ENCODE measurements at places on chromosomes 12 and 14.
A peak's percentile ranks its signal among the peaks of the same experiment; 100 is the strongest.

GRCh38 chr12:46303039-46303666, 34.3 kb upstream of the SLC38A1 start:
- DNase-seq: peak; percentile 41

DNA sequence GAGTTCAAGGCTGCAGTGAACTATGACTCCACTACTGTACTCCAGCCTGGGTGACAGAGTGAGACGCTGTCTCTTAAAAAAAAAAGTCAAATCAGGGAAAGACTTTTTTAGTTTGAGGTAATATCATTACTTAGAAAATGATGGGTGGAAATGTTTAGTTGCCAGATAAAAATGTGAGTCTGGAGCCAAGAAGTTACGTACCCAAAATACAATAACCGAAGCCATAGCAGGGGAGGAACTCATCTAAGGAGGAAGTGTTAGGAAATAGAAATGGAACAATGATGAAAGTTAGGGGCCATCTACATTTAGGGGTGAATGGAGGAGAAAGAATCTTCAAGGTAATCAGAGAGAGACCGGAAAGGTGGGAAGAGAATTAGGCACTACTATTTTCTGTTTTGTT, 98.8 kb downstream of the DACT1 start:
- peak; percentile 34 for DNase-seq

- no peak for DNase-seq
These were observed 110.9 kb upstream of the DNM1L start for GRCh38 chr12:32568228-32568627.

DNA sequence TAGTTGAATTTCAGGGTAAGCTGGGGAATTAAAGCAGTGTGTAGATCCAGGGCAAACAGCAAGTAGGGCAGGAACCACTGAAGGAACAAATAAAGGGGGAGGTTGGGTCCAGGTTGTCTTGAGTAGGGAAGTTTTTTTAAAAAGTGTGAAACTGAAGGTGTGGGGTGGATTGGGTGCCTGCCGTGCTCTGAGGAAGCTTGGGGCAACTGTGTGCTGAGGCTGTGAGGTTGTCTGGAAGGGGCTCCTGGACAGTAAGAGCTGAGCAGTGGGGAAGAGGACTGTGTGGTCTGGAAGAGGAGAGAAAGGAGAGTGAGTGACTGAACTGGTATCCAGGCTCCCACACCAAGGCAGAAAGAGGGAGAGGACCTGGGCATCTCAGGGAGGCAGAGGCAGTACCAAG, 10.9 kb upstream of the GPR162 start:
- DNase-seq: no peak

- DNase-seq: no peak
These were observed 425.2 kb downstream of the PCNX1 start for GRCh38 chr14:71332476-71332875.

GRCh38 chr12:88993651-88994050, 358.6 kb downstream of the DUSP6 start:
- DNase-seq: no peak

DNA sequence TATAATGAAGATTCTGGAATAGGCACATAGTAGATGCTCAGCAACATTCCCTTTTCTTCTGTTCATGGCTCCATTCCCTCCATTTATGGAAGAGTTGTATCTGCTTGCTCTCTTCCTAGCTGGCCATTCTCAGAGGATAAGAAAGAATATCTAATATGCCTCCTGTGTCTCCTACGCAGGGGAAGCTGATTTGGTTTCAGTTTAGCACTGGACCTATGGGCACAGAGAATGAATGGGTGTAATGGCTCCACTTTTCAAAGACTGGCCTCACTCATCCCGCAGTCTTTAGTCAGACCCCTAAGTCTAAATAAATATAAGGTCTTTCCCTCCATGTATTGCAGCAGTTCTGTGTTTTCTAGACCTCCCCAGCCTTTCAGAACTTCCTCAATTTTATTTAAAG, 2.0 kb downstream of the PKP2 start:
- DNase-seq: no peak

GRCh38 chr14:56379956-56380355, 199.6 kb upstream of the TMEM260 start:
- no peak for DNase-seq

DNA sequence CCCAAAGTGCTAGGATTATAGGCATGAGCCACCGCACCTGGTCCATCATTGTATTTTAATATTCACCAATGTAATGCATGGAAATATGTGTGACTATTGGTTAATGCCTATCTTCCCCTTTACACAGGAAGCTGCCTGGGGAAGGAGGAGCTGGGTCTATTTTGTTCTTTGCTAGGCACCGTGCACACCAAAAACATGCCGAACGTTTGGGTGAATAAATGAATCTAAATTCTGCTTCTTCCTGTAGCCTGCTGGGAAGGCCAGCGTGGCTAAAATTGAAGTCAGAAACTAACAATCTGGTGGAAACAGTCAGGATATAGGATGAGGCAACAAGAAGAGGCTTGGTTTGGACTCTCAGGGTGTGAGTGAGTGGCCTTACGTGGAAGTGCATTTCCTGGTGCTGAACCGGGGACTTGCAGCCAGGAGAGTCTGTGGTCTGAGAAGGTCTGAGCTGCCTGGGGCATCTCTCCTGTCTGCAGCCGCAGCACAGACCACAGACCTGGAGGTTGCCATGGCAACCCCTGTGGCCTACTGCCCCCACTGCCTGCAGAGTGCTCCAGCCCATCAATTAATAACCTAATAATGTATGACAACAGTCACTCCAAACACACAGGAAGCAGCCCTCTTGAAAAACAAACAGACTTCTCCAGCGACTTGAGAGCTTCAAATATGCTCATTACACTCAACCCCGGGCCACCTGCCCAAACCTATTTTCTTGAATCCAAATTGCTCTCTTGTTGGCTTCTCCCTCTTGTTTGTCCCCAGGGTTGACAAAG, 5.5 kb upstream of the GPR68 start:
- DNase-seq: peak; percentile 95

DNA sequence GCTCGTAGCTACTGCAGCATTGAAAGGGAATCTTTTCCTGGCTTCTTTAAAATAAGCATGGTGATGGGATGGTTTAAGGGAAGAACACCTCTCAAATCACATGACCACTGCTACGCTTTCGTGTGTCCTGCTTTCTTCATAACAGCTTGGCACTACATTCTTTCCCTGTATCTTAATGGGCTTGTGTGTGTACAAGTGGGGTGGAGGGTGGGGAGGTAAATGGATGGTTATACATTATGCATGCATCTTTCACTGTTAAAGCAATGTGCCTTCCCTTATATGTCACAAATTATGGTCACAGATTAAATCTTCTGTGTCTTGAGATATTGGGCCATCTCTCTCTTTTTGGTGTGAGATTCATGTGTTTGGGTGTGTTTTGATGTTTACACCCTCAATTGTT, 169.4 kb upstream of the GARIN2 start:
- no peak for DNase-seq

DNA sequence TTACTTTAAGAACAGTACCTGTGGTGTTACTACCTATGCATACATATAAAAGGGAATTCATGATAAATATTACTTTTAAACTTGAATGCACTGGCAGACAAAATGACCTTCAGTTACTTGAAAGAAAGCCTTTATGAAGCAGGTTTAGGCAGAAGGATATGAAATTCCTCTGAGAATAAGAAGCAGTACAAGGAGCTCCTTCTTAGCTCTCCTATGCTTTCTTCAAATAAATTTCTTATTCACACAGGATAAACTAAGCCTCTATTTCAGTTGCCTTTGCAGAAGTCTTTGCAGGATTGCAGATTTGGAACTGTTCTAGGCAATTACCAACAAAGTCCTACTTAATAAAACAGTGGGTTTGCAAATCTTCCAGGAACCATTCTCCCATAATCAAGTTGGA, 1.0 kb downstream of the EPYC start:
- no peak for DNase-seq

- DNase-seq: no peak
These were observed 16.6 kb upstream of the FBXO34 start for GRCh38 chr14:55254581-55254980.

DNA sequence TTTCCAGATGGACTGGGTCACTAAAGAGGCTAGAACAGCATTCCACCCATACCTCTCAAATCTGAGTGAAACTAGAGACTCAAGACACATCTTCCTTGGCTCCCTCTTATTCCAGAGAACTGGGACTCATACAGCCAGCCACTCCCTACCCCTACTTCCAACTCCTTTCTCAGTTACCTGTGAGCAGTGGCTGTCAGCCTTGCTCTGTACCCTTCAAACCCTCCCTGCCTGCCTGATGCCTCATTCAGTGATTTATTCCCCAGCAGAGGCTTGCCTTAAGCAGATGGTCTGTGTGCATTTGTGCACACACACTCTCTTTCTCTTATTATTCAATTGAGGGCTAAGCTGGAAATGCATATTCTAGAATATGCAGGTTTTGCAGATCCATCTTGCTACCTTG, 14.6 kb downstream of the GPR84 start:
- DNase-seq: no peak

GRCh38 chr12:49680075-49680474, 27.1 kb downstream of the FMNL3 start:
- no peak for DNase-seq

DNA sequence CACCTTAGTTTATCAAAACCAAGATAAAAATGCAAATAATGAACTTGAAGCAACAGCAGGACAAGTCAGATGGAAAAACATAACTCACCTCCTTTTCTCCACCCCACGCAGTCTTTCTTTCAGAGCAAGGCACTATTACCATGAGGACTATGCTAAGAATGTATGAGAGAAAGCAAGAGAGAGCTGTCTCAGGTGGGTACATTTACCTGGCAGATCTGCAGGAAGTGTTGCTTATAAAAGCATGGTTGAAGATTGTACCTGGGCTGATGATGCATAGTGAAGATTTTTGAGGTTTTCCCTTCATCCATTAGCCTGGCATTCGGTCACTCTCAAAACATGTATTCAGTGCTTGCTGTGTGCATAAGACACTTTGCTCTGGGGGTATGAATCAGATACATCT, 68.8 kb upstream of the IFNG-AS1 start:
- no peak for DNase-seq

DNA sequence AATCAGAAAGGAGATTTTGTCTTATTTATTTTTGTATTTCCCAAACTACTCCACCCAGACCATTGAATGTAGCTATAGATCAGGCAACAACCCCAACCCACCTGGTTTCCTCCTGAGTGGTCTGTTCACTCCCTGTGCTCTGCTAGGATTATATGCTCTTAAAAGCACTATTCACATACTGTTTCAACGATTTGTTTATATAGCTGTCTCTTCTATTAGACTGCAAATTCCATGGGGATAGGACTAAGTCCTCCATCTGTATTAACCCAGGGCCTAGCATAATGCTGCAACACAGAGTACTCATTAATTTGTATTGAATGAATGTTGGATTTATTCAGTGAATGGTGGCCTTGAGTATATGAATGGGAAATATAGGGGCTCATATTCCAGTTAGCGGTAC, 307.6 kb downstream of the RAD51B start:
- no peak for DNase-seq

GRCh38 chr12:54933376-54933775, 51.2 kb downstream of the TESPA1 start:
- DNase-seq: no peak

GRCh38 chr12:57628280-57629191, 4.5 kb downstream of the B4GALNT1 start:
- no peak for DNase-seq

GRCh38 chr12:80059102-80059501, 40.2 kb upstream of the OTOGL start:
- DNase-seq: no peak

- DNase-seq: no peak
These were observed 244.6 kb downstream of the SLC41A2 start for GRCh38 chr12:104713444-104713843.

- DNase-seq: no peak
These were observed 17.6 kb downstream of the BATF start for GRCh38 chr14:75539561-75540478.

DNA sequence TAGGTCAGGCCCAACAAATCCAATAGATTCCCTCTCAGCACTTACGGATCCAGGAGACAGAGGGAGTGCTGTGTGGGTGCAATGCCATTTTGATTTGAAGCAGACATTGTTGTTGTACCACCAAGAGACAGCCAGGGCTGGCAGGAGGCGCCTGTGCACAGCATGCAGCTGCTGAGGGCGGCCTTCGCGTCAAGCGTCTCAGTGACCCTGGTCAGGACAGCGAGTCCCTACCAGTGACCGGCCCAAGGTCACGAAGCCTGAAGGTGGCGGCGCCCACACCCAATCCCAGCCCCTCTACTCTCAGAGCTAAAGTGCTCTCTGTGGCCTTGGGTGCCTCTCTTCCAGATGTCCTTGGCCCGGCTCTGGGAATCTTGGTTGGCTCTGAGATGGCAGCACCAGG, 40.5 kb downstream of the PRMT8 start:
- no peak for DNase-seq

DNA sequence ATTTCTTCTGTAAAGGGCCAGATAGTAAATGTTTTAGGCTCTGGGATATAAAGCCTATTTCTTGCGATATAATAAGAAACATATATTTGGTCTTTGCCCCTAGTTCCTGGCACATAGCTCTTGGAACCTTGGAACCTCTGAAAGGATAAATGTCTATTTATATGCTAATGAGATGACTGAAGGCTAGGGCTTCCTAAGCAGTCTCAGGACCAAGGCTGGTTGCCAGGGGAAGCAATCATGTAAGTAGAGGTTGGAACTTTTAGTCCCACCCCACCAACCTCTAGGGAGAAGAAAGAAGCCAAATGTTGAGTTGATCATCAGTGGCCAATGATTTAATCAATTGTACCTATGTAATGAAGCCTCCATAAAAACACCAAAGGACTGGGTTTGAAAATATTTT, 26.6 kb upstream of the NFYB start:
- DNase-seq: no peak

GRCh38 chr14:48349689-48350088, 674.3 kb upstream of the MDGA2 start:
- DNase-seq: no peak

- DNase-seq: no peak
These were observed 6.6 kb upstream of the CRIP2 start for GRCh38 chr14:105467942-105468471.

GRCh38 chr12:100666588-100666987, 93.1 kb downstream of the GAS2L3 start:
- no peak for DNase-seq

DNA sequence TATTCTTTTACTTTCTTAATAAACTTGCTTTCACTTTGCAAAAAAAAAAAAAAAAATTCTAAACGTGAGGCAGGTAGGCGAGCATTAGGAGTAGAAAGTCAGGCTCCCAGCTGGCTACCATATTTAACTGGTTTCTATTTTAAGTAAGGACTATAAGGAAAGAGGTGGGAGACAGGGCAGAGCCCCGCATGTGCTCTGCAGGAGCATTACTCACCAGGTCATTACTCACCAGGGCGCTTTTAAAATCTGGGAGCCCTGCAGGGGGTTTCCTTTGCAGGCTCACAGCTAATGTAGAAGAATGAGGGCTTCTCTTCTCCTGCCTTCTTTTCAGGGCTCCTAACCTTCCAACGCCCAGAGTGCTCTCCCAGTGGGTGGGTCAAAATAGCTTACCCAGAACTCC, 14.0 kb upstream of the DPF3 start:
- DNase-seq: no peak

DNA sequence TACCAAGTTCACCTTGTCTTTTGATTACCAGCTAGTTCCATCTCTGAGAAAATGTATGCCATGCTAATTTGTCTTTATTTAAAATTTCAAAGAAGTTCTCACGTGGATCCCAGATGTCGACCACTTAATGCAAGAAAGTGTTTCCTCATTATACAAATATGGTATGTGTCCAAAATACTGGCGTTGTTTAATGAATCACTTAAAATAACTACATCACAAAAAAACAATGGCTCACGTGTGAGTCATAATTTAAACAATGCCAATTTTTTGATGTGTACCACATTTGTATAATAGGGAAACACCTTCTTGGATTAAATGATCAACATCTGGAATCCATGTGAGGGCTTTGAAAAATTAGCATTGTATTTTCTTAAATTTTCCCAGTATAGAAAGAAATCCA, 40.8 kb downstream of the DBX2 start:
- DNase-seq: no peak

- no peak for DNase-seq
These were observed 50.0 kb downstream of the ADGRD1 start for GRCh38 chr12:131003716-131004045.

Data from HL-60 (cell line).